Right forelimb (tissue), 1 donor: ENCODE measurements at places on chromosomes 7 and 10.

DNA sequence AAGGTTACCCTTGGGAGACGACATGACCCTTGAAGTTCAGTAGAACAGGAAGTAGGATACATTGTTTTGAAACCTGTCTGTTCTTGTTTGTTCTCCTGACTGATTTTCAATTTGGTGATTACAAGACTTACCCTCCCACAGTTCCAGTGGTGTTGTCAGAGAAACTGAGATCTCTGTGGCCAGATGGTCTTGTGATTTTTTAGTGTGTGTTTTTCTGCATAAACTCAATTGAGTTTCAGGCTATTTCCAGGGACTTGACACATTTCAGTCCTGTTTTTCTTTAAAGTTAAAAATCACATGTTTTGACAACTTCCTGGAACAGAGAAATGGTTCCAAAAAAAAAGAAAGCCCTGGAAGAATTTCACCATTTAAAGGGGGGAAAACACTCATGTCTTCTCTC is 22.3 kb downstream of the PIK3CG start:
- no peak for DNase-seq

- peak; percentile 68 for DNase-seq
Measured at GRCh38 chr7:131225619-131226513, 101.8 kb upstream of the MKLN1 start.

GRCh38 chr7:47327698-47328391 is 254.1 kb downstream of the TNS3 start:
- DNase-seq: peak; percentile 92

- no peak for DNase-seq
Measured at GRCh38 chr10:78806681-78807221, 262.0 kb upstream of the ZMIZ1 start.

GRCh38 chr7:128211626-128212025 is 29.5 kb upstream of the LEP start:
- no peak for DNase-seq

DNA sequence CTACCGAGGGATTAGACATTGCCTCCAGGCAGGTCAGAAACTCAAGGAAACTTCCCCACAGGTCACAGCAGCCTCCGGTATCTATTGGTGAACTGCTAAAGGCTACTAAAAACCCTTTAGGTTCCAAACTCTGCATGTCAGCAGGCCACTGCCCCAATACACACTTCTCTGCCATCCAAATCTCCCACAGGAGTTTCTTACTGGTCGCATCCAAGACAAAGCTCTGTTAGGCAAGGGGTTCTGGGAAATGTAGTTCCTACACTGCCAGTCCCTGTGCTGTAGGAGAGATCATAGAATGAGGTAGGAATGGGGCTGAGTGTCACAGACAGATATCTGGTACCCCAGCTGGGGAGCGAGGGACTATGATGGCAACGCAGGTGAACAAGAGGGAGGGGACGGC is 757.0 kb upstream of the C7orf33 start:
- no peak for DNase-seq

DNA sequence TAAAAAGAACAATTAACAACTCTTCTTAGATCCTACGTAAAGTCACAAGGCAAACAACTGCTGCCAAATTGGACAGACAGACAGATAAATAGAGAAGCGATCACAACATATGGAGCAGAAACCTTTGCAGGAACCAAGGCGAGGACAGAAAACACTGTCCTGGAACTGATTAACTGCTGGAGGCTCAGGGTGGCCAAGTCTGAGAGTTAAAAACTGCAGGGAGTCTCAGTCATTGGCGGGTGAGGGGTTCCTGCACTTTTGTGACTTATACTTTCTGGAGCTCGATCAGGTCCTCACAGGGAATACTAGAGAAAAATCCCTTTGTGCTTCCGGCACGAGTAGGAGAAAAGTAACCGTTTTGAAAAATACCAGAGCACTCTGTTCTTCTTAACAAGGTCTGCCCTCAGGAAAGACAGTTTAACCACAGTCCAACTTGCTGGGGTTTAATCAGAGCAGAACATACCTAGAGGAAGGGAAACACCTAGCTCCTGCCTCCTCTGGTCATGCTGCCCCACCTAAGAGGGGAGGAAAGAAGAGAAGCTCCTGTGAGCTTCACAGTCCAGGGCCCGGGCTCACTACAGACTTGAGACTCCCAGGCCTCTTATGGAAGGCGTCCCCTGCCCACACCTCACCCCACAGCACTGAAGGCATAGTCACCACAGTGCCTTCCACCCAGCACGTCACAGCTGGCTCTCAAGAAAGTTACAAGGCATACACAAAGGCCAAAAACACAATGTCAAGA is 74.9 kb downstream of the LARP4B start:
- no peak for DNase-seq

DNA sequence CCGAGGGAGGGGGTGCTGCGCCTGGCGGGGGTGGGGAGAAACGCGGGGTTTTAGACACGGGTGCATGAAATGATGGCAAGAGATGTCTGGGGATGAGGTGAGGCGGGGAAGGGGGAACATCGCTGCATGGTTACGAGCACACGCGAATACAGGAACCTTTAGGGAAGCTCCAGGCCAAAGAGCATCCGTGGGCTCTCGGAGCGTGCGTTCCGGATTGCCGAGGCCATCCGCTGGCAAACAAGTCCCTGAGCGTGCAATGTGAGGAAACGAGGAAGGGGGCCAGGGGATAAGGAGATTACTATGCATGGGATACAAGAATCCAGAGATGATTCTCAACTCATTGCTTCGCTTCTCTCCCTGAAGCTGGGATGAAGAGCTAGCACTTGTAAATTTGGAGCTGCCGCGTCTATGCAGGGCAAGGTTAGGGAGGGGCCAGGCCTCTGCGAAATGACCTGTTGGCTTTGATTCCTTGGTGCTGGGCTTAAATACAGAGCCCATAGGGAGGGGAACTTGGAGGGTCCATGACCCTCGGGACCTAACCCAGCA is 520 bp upstream of the WNT2 start:
- DNase-seq: peak; percentile 46

DNA sequence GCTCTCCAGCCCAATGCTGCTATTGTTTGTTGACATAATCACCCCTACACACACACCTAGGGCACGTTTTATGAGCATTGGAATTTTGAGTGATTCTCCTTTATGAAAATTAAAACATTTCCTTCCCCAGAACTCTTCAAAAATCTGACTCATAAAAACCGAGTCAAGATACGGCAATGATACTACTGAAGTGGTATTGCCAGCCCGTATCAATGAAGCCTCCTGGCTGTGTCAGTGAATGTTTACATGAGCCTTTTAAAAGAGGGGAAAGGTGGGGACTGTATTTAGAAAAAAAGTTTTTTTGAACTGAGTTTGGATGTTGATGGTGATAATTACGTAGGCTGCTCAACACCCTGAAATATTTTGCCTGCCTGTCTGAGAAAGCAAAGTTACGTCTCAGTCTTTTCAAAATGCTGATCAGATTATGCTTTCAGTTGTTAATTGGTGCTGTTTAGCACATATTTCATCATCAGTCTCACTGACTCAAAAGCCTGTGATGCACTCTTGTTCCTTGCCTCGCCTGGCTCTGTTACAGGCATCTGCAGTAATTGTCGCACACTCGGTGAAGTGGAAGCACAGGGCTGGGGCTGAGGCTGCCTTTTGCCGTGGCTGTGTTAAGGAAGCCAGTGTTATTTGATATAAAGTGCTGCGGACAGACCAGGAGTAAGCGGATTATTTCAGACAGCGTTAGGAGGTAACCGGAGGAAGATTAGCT is 157.4 kb upstream of the TCF7L2 start:
- DNase-seq: peak; percentile 61

DNA sequence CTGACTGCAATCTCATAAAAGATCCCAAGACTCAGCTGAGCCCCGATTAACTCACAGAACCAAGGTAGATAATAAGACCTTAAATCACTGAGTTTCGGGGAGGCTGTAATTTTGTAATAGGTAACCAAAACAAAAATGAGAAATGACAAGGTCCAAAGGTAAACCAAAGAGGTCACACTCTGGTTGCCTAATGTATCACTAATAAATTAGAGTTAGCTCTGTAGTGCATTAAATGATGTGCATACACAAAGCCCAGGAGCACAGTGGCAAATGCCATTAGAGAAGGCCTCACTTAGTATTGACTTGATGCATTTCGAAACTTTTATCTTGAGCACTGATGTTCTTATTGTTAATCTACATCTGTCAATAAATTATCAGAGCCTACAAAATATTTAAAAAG is 237.7 kb upstream of the CCDC6 start:
- DNase-seq: no peak

- DNase-seq: no peak
Measured at GRCh38 chr7:108515630-108516029, 10.3 kb downstream of the PNPLA8 start.

- DNase-seq: no peak
Measured at GRCh38 chr7:77839919-77840318, 41.3 kb downstream of the PHTF2 start.

GRCh38 chr7:108860615-108861014 is 290.9 kb downstream of the DNAJB9 start:
- DNase-seq: no peak

DNA sequence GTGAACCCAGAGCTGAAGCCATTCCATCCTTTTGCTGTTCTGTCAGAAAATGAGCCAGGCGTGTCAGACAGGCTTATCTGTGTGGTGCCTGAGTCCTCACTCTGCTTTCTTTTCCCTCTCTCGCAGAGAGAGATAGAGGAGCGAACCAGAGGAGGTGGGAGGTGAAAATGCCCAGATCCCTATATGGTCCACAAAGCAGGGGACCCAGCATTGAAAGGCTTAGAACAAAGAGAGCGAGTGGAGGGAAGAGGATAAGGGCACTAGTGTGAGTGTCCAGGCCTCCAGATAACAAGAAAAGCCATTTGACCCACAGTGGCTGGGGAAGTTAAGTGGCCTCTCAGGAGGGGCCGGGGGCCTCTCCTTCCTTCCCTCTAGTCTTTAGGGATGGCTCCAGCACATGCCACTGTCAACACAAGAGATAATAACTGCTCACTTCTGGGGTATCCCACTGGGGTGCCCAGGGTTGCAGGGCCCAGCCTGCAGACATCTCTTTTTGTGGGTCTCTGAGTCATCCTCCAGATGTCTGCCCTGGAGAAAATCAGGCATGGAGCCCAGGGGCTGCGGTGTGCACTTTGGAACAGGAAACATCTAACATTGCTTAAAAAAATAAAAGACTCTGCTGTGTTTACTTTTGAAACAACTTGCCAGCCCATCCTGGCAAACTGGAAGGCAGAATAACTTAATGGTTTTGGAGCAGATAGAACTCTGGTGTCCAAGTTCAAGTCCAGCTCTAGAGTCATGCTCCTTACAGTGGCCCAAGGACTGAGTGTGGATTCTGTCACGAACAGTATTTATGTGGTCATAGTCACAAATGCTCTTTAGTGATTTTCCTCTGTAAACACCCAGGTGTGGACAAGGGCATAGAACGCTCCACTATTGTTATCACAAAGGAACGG is 189.5 kb downstream of the CXCL12 start:
- DNase-seq: peak; percentile 74

- DNase-seq: no peak
Measured at GRCh38 chr7:5711409-5711808, 70.1 kb downstream of the RNF216 start.

DNA sequence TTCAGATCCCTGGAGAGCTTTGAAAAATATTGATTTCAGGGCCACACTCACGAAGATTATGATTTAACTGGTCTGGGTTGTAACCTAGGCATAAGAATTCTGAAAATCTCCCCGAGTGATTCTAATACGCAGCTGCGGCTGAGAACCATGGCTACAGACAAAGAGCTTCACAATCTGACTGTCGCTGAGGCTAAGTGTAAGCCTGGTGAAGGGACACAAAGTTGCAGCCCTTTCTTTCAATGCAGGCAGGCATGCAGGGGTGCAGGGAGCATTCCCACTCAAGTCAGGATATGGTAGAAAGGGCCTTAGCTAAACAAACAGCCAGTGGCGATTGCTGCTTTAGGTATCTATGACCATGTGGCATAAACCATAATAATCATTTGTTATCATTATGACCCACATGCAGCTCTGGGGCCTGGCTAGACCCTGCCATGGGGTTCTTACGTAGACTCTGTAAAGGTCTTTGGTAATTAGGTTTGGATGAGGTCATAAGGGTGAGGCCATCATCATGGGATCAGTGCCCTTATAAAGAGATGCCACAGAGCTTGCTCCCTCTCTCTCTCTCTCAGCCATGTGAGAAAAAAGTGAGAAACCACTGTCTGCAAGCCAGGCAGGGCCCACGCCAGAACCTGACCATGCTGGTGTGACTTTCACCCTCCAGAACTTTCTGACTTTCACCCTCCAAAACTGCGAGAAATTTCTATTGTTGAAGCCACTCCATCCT is 88.4 kb upstream of the LANCL2 start:
- DNase-seq: no peak

- no peak for DNase-seq
Measured at GRCh38 chr7:15461576-15461975, 100.2 kb downstream of the AGMO start.

GRCh38 chr10:15197276-15197675 is 28.8 kb upstream of the NMT2 start:
- no peak for DNase-seq

GRCh38 chr10:100805543-100806355 is 60.4 kb downstream of the PAX2 start:
- no peak for DNase-seq

- DNase-seq: no peak
Measured at GRCh38 chr10:95475827-95476468, 85.2 kb downstream of the SORBS1 start.

DNA sequence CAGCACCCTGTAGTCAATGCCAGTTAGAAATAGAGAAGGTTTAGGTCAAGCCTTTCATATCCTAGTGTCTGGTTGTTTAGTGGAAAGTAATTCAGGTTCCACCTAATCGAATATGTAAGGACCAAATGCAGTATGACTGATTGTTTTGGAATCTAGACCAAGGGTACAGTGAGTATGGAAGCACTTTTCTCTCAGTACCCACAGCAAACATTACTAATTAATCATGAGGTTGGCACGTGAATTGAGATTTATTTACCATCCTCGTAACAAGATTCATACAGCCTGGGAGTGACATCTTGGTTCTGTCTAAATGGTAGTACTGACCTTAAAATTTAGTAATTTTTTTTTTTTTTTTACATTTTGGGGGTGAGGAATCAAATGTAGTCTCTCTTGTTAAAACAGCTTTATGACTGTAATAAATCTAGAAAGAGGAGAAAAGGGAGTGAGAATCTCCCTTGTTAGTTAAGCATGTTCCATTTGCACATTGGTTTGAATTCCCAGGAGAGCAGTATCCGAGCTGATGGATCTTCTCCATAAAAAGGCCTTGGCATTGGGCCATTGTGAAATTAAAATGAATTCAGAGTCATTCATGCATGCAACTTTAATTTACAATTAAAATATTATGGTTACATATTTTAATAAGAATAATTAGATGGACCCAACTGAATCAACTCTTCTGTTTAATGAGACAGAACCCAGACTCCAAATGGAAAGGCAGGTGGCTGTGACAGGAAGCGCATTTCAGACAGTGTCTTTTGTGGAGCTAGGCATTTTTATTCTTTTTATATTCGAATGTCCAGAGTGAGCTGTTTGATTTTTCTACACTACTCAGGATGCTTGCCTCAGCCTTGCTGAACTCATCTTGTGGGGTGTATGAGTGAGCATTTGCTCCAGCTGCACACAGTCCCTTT is 57.6 kb downstream of the SNX10 start:
- no peak for DNase-seq

DNA sequence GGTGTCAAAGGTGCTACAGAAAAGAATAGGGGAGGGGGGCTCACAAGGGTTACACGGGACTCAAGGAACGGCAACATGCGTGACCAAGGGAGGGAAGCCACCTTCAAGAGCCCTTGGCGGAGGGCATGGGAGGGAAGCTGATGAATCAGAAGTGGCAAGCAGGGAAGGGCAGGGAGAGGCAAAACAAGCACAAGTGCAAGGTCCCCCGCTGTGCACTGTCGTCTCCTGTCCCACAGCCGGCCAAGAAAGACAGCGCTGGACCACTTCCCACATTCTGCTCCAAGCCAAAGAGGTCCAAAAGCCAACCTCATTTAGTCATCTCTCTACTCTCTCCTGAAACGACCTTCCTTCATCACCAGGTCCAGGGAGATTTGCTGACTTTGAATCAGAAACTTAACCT is 102.7 kb downstream of the CALN1 start:
- DNase-seq: no peak
